CD4-positive, alpha-beta T cell treated with Interleukin-15 for 1 hour (primary cell): ENCODE measurements at places on chromosomes 2 and 18.

DNA sequence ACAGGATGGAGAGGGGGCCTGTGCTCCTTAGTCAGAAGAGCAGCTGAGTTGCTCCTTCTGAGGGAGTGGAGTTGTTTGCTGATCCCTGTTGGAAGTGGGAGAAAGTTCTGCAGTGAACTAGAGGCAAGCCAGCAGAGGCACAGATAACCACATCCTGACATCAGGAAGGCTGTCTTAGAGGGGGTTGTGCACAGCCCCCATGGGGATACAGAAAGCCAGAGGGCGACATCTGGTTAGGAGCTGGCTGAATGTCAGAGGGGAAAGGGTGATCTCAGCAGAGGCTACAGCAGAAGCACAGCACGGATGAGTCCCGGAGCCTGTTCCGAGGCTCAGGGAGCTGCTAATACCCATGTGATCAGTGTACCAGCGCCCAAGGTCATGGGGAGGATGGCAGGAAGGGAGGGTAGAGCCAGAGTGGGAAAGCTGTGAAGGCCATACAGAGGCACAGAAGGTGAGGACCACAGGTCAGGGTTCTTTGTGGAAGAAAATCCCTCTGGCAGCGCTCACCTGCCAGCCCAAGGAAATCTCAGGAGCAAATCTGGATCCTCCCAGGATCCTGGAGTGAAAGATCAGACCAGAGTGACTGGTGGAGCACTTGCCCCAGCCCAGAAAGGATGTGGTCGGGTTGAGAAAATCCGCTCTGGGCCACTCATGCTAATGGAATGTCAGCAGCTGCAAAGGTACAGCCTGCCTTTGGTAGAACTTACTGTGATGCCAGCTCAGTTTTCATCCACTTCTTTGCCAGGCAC, 111.8 kb downstream of the STPG4 start:
- DNase-seq: no peak

DNA sequence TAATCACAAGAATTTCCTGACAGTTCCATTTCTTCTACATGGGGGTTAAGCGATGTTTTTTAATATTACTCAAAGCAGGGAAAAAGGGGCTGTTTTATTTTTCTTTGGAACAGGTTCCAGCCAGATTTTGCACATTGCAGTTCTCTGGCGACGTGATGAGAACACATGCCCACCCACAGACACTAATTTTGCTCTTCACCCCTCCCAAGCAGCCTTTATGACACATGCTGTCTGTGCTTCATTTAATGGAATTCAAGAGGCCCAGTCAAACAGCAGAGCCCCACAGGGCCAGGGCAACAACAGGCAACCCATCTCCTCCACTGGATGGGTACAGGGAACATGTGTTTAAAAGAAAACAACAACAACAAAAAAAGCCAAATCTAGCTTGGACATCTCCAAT, 70.8 kb downstream of the SPRED2 start:
- DNase-seq: no peak

- DNase-seq: no peak
Observed at GRCh38 chr2:15243762-15244161, 317.4 kb downstream of the NBAS start.

- DNase-seq: no peak
Observed at GRCh38 chr2:101486258-101486701, 11.4 kb upstream of the RFX8 start.

DNA sequence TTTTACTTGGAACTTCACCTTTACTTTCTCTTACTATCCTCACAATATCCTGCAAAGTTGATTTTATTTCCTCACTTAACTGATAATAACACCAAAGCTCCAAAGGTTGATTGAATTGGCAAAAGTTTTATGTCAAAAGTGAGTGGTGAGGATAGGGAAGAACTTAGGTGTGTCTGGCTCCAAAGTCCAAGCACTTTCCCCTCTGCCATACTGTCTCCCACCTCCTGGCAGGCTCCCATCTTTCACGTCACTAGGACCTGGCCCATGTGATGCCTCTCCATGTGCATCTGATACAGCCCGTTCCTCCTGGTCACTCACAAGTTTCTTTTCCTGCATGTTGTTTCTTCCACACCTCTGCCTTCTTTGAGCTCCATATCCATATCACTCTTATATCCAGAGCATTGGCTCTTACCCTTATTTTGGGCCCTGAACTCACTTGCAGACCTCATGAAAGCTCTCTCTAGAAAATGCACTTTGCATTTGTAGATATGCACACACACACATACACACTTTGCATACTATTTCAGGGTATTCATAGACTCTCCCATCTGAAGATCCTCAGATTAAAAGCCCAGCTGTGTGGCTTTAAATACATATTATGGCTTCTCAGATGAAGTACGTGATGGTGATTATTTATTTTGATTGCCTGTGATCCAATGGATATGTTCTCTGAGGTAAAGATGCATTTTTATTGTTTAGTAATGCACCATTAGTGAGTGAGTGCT, 12.3 kb downstream of the MEP1B start:
- no peak for DNase-seq

DNA sequence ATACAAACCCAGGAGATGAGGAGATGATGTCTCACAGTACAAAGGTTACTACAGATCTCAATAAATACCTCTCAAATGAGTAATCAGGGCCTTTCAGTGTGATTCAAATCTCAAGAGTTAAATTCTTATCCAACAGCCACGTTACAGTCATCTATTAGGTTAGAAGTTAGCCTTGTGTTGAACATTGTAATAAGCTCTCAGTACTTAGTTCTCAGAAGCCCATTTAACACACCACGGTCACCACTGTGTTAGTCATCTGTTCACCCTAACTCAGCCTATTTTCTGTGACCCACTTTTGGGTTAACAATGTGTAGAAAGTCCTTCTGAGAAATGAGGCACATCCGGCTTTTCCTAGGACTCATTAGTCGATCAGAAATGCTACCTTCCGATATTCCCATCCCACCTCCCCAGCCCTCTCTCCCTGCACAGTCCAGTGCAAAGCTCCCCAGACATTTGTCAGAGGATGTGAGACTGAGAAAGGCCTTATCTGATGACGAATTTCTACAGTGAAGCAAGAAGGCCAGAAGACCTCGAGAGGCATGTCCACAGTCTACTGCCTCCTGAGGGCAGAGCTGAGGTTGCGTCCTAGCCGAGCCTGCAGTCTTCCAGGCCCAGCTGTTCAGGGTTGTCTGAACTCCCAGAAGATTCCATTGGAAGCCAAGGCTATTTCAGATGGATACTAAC, 92.6 kb downstream of the ACTR2 start:
- DNase-seq: no peak

GRCh38 chr2:43412114-43412753, 183.6 kb downstream of the THADA start:
- DNase-seq: no peak

DNA sequence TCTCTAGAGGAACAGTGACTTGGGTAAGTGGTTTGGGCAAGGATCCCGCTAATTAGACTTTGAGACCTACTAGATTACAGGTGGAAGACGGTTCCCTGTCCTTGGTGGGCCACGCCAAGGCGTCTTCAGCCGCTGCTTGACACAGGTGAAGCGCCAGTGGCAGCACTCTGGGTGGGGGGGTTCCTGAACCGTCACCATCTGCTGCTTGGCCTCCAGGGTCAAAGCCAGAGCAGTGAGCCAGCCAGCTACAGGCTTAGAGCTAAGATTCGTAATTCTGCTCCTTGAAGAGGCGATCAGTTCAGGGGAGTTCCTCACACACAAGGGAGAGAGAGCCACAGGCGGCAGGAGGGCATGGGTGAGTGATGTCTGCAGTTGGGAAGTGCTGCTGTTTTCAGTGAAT, 39.4 kb upstream of the RBM44 start:
- no peak for DNase-seq

- DNase-seq: no peak
Observed at GRCh38 chr2:225437319-225437718, 37.8 kb downstream of the NYAP2 start.

GRCh38 chr2:161386228-161386824, 29.8 kb upstream of the TBR1 start:
- no peak for DNase-seq

DNA sequence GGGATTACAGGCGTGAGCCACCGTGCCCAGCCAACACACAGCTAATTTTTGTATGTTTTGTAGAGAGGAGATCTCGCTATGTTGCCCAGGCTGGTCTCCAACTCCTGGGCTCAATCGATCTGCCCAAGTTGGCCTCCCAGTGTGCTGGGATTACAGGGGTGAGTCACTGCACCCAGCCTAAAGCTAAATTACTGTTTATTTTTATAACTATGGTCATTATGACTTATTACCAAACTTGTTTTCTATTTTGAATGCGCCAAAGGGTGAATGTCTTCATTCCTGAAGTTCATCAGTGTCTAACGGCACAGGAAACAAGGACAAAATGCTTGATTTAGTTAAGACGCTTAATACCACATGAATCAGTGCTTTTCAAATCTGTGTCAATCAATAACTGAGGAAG, 38.9 kb upstream of the GREB1L start:
- no peak for DNase-seq

- DNase-seq: no peak
Observed at GRCh38 chr2:62589691-62590356, 83.8 kb upstream of the TMEM17 start.

DNA sequence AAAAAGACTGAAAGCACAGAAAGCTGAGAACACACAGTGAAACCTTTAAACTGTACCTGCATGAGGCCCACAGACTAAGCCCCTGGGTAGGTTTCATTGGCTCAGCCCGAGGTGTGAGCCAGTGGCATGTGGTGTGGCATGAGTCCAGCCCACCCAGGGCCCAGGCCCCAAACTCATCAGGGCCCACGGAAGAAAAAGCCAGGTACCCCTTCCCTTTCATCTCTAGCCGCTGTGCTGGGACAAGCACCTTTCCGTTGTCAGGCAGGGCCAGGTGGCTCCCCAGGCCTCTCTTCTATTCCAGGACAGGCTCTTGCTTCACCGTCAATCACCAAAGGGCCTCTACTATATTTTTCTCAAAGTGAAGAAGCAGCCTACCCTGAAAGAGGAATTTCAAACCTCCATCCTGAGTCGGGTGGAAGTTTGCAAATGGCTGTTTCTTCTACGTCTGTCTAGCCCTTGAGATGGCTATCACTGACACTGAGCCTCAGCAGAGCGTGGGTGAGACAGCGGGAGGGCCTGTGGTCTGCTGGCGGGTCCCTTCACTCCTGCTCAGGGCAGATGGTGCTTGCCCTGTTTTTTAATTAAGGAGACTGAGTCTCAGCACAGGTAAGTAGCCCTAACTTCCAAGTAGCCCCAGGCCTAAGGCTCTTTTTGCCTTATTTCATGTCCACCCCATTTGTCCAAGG, 8.6 kb downstream of the DNAJB2 start:
- no peak for DNase-seq

GRCh38 chr18:67001052-67001451, 397.2 kb upstream of the CDH19 start:
- DNase-seq: no peak

DNA sequence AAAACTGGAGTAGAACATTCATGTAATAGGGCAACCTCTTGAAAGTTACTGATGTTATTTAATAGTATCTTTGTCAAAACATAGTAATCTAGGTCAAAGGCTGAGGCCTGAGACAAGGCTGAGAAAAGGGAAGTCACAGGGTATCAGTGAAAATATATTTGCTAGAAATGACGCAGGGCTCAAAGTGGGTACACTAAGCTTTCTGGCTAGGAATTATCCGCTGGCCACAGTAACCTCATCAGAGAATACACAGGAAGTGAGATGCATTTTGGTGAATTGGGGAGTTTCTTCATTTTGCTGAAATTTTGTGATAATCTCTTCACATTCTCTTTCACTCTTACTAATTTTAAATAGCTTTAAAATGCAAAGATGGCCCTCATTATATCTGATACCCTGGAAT, 206.8 kb downstream of the OTX1 start:
- DNase-seq: no peak

GRCh38 chr2:1658394-1659151, 85.7 kb downstream of the PXDN start:
- DNase-seq: no peak

DNA sequence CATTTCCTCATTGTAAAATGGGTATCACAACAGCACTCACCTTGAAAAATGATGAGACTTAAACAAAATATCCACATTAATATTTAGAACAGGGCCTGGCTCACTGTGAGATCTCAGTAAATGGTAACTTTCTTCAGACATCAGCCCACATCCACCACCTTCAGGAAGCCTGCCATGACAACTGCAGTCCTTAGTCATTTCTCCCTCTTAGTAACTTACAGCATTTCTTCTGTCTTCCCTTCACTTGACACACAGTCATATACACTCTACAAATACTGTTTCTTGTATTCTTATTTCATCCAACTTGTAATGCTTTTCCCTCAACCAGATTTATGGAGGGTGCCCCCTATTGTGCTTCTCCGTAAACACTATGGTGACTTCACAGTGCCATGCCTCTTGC, 263.0 kb downstream of the ZNF516 start:
- no peak for DNase-seq

DNA sequence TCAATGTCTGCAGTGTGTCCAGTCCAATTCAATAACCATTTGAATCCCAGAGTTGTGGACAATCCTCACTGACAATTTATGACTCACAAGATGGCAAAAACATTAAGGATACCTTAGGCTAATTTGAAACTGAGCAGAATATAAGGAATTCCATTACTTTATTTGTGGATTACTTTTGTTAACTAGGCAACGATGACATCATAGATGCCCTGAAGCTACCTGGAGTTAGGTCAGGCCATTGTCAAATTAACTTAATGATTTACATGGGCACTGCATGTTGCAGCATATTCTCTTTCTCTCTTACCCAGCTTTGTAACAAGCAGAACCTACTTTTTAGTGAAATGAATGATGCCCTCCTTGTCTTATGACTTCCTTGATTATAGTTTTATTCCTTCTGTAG, 100.0 kb upstream of the CDCA7 start:
- DNase-seq: no peak

DNA sequence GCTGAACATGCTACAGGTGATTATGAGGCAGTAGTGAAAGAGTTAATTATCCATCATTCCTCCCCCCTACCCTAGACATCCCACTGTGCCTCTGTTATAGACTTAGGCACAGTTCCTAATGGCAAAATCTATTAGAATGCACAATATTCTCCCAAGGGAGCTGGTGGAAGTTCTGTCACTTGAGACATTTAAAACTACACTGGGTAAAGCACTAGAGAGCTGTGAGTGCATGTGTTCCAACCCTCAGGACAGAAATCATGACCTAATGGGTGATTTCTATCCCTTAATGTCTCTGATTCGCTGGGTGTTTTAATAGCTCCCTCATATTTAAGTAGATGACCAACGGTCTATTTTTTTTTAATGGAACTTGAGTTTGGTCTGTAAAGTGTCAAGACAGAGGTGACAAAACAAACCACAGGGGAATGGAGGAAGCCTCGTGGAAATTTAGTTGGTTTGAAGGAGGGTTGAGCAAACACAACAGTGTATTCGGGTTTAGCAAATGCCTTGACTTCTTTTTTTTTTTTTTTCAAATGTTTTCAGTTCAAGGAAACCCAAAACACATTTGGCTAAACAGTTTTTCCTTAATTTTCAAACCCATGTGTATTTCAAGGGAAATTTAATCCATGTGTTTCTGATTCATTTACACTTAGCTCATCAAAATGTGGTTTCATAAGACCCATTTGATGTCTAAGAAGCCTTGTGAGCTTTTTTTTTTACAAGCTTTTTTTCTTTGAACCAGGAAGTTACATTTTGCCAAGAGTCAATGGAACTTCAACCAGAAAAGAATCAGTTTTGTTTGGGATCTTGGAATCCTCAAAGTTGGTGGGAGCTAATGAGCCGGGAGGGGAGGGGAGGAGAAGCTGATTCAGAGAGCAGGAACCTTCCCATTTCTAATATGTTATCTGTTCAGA, 665.1 kb upstream of the ZEB2 start:
- DNase-seq: no peak

- DNase-seq: no peak
Observed at GRCh38 chr2:206096876-206097275, 10.9 kb upstream of the INO80D start.
